Activated CD4-positive, alpha-beta memory T cell treated with anti-CD3 and anti-CD28 coated beads, Interleukin-2, amount 10 ng/mL, durations not matched to agents 7 days and 5 days (primary cell): ENCODE measurements at places on chromosomes 1 and 21.

DNA sequence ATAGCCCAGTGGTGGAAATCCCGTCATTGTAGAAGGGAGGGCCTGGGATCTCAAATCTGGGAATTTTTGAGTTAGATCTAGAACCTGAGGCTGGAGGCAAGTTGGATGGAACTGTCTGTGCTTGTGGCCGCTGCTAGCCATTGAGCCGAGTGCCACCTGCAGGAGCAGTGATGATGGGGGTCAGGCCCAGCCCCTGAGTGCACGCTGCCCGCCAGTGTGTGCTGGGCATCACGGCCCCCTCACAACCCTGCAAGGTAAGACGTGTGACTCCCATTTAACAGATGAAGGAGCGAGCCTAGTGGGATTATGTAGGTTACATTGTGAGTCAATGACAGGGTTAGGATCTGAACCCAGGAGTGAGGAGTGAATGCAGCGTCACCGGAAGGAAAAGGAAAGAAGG is 407.2 kb downstream of the CAMTA1 start:
- no peak overlapping the region for H3K4me3 ChIP-seq
- H3K36me3 ChIP-seq: no peaks in the 10 kb centered on the region
- no peak overlapping the region for H3K27ac ChIP-seq
- DNase-seq: no peak
- no peaks in the 10 kb centered on the region for H3K27me3 ChIP-seq

DNA sequence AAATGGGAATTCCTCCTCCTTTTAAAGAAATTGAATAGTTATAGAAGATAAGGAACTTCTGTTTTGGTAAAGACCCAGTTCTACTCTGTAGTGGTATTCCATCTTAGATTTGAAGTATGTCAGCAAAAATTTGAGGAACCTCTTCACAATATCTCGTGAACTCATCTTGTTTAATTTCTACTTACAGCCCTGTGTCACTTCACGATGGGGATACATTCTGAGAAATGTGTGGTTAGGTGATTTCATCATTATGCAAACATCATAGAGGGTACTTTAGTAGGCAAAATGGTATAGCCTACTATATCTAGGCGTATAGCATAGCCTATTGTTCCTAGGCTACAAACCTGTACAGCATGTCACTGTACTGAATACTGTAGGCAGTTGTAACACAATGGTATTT is 36.0 kb downstream of the ALG6 start:
- no peaks in the 10 kb centered on the region for H3K27me3 ChIP-seq
- no peak overlapping the region for H3K27ac ChIP-seq
- H3K4me1 ChIP-seq: peaks cover 4% of the 10 kb centered on the region
- peaks cover 45% of the 10 kb centered on the region for H3K36me3 ChIP-seq
- DNase-seq: no peak

- H3K4me3 ChIP-seq: no peak overlapping the region
- H3K27me3 ChIP-seq: no peaks in the 10 kb centered on the region
- DNase-seq: no peak
- no peaks in the 10 kb centered on the region for H3K4me1 ChIP-seq
Measured at GRCh38 chr1:81179242-81179641, 621.5 kb upstream of the ADGRL2 start.

DNA sequence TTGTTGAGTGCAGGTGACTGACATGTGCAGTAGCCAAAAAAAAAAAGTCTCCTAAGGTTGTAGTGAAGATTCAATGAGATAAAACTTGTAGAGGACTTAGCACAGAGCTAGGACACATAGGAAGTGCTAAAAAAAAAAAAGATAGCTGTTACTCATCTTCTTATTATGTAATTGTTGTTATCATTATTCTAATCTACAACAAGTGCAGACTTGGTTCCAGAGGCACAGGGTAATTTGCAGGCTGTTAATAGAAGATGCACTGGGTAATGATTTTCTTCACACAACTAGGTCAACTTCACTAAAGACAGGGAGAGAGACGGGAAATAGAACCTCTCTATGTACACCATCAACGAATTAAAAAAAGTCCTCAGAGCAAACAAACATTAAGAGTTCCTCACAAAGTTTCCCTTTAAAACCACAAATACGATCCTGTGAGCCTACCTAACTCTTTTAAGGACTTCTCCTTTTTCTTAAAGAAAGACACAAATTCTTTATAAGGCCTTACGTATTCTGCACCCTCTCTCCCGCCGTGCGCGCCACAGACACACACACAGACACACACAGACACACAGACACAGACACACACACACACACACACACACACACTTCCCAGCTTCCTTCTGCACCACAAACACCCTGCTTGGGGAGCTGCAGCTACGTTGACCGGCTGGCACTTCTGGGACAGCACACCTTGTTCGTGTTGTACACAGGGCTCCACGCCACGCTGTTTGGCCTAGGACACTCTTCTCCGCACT is 49.8 kb upstream of the GADD45A start:
- no peak for DNase-seq
- no peaks in the 10 kb centered on the region for H3K27me3 ChIP-seq
- peaks cover 10% of the 10 kb centered on the region for H3K4me1 ChIP-seq
- H3K36me3 ChIP-seq: no peaks in the 10 kb centered on the region
- no peak overlapping the region for H3K27ac ChIP-seq
- H3K4me3 ChIP-seq: no peak overlapping the region

DNA sequence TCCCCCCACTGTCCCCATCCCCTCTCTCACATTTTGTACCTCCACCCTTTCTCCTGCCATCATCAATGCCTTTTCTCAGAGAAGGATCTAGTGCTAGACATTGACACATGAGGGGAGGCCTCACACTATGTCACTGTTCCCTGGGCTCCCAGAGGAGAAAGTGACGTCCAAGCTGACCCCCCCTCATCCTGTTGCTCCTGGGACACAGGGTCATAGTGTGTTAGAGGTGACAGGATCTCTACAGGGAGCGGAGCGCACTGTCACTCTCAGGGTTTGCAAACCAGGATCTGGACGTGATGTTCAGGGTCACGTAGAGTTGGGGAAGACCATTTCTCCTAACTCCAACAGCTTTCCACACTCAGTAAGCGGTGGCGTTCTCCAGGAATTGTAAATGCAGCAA is 2.6 kb downstream of the NCMAP start:
- H3K4me1 ChIP-seq: peaks cover 10% of the 10 kb centered on the region
- H3K36me3 ChIP-seq: no peaks in the 10 kb centered on the region
- H3K27me3 ChIP-seq: peaks cover 35% of the 10 kb centered on the region
- H3K27ac ChIP-seq: no peak overlapping the region

GRCh38 chr21:35651196-35651595 is 409.1 kb downstream of the SETD4 start:
- no peak overlapping the region for H3K4me3 ChIP-seq
- DNase-seq: no peak

DNA sequence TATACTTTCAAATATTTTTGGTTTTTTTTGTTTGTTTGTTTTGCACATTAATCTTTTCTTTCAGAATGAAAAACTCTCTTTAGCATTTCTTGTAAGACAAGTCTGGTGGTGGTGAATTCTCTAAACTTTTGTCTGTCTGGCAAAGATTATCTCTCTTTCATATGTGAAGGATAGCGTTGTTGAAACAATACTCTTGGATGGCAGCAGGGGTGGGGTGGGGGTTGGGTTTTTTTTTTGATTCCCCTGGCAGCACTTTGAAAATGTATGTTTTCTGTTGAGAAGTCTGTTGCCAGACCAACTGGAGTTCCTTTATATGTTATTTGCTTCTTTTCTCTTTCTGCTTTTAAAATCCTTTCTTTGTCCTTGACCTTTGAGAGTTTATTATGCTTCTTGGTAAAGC is 160.2 kb downstream of the VAV3 start:
- no peak overlapping the region for H3K4me3 ChIP-seq
- peaks cover 7% of the 10 kb centered on the region for H3K36me3 ChIP-seq
- DNase-seq: no peak
